ENCODE measurements at places on chromosomes 6 and 20.

- no peak for DNase-seq
These were observed 773 bp upstream of the ZBP1 start for GRCh38 chr20:57620999-57621398.

GRCh38 chr6:137866200-137866913 lies 702 bp upstream of the TNFAIP3 start:
- no peak for DNase-seq

- DNase-seq: no peak
These were observed 22.2 kb upstream of the GABRR1 start for GRCh38 chr6:89239338-89239737.

- DNase-seq: no peak
These were observed 50.6 kb upstream of the TBC1D7 start for GRCh38 chr6:13378669-13379590.

All from activated T-helper 9 cell treated with anti-CD3 and anti-CD28 coated beads, Interleukin-2, amount 50 U/mL, for 16 hours (primary cell).